Vagina (tissue), 2 donors: ENCODE measurements at places on chromosomes 4 and X.

DNA sequence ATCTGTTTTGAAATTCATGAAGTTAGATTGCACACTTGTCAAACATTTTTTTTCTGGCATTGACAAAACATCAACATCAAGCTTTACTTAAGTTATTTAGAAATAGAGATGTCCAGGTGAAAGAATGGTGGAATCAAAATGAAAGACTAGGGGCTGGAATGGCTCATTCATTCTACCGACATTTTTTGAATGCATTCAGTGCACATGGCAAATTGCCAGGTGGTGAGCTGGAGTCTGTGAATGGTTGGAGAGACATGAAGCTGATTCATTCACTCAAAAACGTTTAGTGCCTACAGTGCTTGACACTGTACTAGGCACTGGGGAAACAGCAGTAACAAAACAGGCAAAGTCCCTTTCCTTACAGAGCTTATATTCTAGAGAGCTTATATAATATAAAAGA is 292.4 kb downstream of the PPP1R2C start:
- no peak for DNase-seq

DNA sequence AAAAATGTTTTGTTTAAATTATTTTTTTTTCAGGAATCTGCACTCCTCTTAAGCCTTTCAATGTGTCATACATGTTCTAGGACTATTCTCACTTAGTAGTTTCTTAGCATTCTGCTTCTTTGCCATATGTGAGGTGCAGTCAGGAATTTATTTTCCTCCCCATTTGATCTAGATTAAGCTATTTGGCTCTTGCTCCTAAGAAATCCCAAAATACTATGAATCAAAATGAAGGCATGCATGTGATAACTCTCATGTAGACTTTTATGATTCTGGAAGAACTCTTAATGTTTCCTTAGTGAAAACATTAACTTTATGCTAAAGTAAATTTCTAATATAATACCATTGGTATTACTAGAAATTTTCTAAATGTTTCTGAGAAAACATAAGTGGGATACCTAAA is 664.5 kb downstream of the RAPGEF2 start:
- no peak for DNase-seq

- DNase-seq = no peak
Observed at GRCh38 chr4:186203406-186203805, 12.0 kb downstream of the CYP4V2 start.

- no peak for DNase-seq
Observed at GRCh38 chrX:131308980-131309379, 19.9 kb upstream of the IGSF1 start.

DNA sequence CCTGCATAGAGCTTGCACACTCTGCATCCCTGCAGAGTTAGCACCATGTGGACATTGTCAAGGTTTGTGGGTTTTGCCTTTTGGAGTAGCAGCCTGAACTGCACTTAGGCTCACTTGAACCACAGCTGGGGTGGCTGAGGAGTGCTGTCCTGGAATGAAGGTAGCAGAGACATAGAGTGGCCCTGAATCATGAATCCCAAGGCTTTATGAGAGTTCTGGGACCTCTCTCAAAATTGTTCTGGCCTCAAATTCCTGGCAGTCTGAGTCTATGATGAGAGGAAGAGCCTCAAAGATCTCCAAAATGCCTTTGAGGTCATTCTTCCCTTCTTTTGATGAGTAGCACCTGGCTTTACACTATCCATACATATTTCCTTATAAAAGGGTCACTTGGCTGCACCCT is 37.1 kb upstream of the ADH1C start:
- DNase-seq = no peak

DNA sequence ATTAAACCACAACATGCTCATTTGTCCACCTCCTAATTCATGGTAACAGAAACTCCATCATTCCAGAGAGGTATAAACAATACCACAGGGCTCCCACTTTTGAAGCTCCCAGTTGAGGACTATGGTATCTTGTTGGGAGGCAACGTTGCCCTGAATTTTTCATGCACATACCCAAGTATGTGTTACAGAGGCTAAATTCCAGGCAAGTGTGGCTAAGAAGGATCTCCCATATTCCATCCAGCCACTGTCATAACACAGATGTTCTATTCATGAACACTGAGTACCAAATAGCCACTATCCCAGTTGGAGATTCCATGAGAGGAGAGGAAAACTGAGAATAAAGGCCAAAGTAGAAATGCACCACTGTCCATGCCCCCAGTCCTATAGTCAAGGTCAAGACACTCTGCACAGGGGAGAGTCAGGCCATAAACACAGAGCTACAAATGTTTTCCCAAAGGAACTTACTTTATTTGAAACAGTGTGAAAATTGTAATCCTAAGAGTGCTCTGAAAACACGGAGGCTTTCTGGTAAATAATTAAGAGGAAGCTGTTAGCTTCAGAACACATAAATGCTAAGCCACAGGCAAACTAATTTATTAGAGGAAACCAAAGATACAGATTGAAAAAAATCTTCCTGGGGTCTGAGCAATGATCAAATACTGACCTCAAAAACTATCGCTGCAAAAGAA is 42.4 kb upstream of the TMPRSS11B start:
- no peak for DNase-seq

- no peak for DNase-seq
Observed at GRCh38 chr4:151857368-151857767, 96.6 kb upstream of the GATB start.

DNA sequence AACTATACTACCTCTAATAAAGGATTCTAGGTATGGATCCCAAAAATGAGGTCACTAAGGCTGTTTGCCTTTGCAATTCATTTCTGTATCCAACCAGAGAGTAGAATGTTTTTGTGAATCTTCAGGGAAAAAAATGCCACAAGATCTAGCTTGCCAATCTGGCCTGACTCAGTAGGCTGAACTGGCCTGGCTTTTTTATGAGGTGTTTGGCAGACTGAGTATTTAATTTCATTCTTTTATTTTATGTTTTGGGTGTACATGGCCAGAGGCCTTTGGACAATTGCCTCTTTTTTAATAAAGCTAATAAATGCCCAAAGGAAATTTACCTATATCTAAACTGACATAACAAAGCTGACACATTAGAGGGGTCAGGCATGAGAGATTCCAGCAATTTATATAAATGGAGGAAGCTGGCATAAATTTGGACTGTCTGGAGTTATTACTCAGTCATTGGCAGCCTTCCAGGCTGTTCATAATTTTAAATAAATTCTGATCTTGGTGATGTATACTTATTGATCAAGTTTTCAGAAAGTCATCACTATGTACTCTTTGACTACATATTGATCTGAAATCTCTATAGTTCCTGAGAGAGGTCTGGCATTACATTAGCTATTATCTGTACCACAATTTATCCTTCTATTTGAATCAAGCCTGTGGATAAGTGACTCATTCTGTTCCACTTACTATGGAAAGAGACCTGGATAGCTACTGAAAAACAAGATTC is 376.4 kb upstream of the NOCT start:
- DNase-seq = no peak

- no peak for DNase-seq
Observed at GRCh38 chr4:47617607-47618006, 132.5 kb downstream of the ATP10D start.

- no peak for DNase-seq
Observed at GRCh38 chr4:26238778-26239679, 81.8 kb upstream of the RBPJ start.

DNA sequence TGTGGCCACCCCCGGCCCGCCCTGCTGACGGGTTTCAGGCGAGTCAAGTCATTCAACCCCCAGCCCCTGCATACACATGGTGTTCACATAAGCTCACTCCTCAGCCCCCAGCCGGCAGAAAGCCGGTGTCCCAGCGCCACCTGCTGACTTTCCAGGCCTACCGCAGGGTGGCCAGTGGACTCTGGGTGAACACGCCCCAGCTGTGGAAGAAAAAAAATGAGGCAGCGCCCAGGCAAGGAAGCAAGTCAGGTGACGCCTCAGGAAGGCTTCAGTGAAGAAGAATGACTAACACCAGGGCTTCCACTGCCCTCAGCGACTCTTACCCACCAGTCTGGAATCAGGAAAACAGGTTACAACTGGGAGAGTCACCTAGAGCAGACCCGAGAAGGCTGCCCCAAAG is 15.8 kb downstream of the BCAP31 start:
- DNase-seq = no peak

GRCh38 chr4:6002492-6002833 is 15.8 kb downstream of the C4orf50 start:
- no peak for DNase-seq

DNA sequence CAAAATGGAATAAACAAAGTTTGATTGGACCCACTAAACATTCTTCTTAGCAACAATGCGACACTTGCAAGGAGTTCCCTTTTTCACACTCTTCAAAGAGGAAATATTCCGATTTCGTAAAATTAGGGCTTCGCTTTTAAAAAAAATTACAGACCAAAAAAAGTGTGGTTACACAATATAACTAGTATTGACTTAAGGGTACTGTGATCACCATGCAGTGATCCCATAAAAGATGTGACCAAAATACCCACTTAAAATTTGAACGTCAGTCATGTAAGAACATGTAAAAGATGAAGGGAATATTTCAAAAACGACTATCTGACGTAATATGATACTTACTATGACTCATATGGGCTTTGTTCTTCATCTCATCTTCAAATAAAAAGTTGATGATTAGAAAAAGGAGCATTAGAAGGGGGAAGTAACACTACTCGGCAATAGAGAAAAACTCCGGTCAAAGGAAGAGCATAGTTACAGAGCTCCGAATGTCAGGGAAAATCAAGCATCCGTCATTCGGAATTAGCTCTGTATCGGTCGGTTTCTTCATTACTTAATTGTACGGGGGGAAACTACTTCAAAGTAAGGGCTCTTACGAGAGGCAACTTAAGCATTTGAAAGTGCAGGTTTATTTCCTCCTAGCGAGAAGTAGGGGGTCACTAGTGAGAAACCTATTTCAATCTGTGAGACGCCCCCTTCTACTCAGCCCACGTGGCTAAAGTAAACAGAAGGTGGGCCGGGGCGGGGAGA is 1.3 kb upstream of the TET2 start:
- no peak for DNase-seq

DNA sequence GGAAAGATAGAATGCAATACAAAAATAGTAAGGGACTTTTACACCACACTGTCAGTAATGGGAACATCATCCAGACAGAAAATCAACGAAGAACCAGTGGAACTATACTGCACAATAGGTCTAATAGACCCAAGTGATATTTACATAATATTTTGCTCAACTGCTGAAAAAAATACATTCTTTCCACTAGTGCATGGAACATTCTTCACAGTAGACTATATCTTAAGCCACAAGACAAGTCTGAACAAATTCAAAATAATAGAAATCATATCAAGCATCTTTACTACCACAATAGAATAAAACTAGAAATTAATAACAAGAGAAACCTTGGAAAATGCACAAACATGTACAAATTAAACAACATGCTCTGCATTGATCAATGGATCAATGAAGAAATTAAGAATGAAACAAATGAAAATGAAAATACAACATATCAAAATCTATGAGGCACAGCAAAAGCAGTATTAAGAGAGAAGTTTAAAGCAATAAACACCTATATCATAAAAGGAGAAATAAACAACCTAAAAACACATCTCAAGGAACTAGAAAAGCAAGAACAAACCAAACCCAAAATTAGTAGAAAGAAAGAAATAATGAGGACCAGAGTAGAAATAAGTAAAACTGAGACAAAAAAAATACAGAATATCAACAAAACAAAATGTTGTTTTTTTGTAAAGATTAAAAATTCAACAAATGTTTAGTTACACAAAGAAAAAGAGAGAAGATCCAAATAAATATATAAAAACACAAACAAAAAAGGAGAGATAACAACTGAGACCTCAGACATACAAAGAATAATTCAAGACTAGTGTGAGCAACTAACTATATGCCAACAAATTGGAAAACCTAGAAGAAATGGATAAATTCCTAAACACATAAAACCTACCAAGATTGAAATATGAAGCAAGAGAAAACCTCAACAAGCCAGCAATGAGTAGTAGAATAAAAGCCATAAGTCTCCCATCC is 51.5 kb upstream of the ANTXR2 start:
- no peak for DNase-seq

- DNase-seq = no peak
Observed at GRCh38 chr4:189802884-189803283, 137.8 kb upstream of the FRG1 start.

GRCh38 chrX:19707246-19707871 is 180.0 kb downstream of the SH3KBP1 start:
- no peak for DNase-seq

GRCh38 chr4:118872181-118872580 is 16.5 kb upstream of the SYNPO2 start:
- DNase-seq = no peak

- DNase-seq = no peak
Observed at GRCh38 chr4:185712350-185713024, 99.5 kb downstream of the SORBS2 start.

DNA sequence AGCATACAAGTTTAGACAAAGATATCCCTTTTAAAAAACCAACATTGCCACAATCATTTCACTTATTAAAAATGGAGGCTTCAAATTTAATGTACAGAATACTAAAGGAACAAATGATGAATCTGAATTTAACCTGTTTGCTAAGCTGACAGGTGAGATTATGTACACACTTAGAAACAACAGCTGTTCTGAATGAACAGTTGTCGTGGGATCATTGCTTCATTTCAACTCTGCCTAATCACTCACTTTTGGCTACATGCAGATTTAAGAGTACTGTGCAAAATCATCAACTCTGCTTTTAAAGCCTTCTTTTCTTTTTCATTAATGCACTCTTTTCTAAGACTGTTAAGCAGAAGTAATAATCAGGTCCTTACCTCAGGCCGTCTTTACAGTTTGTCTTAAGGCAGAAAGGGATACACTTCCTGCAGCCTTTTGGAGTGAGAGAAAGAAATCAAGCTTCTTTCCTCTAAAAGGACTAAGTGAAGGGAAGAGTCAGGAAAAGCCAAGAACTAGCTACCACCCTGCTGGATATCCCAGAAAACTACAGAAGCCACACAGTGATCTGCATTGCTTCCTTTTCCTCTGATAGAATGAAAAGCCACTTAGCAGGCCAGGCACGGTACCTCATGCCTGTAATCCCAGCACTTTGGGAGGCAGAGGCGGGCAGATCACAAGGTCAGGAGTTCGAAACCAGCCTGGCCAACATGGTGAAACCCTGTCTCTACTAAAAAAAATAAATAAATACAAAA is 54.7 kb upstream of the NPNT start:
- no peak for DNase-seq

DNA sequence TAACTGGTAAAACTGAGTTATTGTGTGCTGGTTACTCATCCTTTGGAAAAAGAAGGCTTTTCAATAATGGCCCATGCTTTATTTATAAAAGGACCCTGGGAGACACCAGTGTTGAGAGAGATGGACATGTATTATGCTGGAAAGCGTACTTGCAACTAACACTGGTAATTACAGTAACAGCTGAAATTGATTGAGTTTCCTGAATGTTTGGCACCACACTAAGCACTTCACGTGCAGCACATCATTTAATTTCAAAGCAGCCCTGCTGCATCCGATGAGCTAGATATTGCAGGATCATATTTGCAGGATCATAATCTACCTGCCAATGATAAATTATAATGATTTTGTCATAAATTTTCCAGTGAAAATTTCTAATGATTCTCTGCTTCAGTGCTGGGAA is 81.5 kb downstream of the QRFPR start:
- DNase-seq = no peak

DNA sequence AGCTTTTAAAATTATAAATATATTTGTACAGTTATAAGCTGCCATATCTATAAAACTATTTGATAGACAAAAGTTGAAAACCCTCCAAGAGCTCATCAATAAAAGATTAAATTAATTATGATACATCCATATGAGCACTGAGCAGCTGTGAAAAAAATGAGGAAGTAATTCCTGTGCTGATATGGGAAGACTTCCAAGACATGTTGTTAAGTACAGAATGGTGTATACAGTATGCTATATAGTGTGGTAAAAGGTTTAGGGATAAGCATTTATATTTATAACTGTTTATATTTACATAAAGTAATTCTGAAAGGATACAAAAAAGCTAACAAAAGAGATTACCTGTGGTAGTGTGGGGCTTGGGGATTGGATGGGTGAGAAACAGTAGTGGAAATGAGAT is 92.8 kb upstream of the BMP2K start:
- no peak for DNase-seq
